Panc1 (cell line): ENCODE measurements at places on chromosomes 12 and 14.

DNA sequence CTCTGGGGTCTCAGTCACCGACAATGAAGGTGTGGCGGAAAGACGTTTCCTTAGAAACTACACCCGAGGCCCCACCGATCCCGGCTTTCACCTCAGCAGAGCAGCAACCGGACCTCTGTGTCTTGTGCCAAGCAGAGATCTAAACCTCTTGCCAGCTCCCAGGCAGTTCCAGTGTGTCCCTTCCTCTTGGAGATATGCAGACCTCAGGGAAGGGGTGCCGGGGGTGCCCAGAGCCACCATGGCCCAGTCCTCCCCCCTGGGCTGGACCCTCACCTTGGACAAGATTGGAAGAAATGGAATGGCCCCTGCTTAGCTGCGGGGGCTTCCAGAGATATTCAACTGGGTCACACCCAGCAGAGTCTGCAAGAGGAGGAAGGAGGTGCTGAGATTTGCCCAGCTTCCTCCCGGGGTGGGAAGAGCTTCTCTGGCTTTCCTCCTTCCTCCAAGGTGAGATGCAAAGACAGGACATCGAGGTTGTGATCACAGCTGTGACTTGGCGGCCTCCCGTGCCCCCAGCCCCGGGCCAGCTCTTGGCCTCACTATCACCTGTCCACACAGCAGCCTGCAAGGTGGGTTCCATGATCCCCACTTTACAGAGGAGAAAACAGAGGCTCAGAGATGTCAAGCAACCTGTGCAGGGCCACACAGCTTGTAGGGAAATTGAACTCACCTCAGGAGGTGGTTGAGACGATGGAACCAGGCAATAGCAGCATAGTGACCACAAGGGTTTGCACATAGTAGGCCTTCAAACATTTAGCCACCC is 281.7 kb upstream of the RTL1 start:
- no peak for DNase-seq

- no peak for DNase-seq
These were observed 2.4 kb upstream of the KRT8 start for GRCh38 chr12:52907092-52907810.

- DNase-seq: no peak
These were observed 159.2 kb downstream of the SYT1 start for GRCh38 chr12:79023784-79024183.

- peak; percentile 35 for DNase-seq
These were observed 1030.4 kb downstream of the TMEM121 start for GRCh38 chr14:106556665-106557289.

GRCh38 chr14:99575043-99576023 is 28.7 kb downstream of the CCDC85C start:
- DNase-seq: no peak

GRCh38 chr14:103002578-103003350 is 54.6 kb downstream of the CDC42BPB start:
- DNase-seq: no peak

DNA sequence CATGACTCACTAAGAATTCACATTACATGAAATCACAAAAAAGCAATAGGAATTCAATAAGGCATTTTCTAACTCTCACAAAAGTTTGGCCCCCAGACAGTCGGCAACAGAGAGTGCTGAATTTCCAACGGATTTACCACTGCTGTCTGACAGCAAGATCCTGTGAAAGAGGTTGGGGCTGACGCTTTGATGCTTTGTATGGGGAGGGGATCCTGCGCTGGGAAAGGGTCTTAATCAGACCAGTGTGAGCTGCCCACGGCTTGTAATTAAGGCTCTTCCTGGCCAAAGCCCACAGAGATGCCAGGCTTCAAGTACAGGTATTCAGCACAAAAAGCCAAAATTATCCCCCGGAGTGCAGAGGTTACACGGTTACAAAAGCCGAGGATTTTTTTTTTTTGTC is 66.8 kb upstream of the TMCC3 start:
- DNase-seq: no peak

DNA sequence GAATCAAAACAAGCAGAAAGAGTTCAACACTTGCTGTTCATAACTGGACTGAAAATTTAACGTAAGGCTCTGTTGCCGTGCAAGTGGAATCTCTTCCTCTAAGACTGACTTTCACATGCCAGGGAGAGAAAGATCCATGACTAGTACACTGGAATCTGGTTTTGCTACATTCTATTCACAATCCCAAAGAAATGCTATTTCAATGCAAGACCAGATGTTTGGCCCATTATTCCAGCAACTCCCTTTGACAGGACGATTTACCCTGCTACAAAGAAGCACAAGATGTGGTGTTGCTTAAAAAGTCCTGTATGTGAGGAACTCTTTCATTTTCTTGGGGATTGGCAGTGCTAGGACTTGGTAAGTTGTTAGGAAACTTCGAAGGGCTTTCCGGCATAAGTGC is 17.4 kb downstream of the RFC5 start:
- no peak for DNase-seq

GRCh38 chr14:73260574-73260973 is 23.3 kb downstream of the PAPLN start:
- no peak for DNase-seq

DNA sequence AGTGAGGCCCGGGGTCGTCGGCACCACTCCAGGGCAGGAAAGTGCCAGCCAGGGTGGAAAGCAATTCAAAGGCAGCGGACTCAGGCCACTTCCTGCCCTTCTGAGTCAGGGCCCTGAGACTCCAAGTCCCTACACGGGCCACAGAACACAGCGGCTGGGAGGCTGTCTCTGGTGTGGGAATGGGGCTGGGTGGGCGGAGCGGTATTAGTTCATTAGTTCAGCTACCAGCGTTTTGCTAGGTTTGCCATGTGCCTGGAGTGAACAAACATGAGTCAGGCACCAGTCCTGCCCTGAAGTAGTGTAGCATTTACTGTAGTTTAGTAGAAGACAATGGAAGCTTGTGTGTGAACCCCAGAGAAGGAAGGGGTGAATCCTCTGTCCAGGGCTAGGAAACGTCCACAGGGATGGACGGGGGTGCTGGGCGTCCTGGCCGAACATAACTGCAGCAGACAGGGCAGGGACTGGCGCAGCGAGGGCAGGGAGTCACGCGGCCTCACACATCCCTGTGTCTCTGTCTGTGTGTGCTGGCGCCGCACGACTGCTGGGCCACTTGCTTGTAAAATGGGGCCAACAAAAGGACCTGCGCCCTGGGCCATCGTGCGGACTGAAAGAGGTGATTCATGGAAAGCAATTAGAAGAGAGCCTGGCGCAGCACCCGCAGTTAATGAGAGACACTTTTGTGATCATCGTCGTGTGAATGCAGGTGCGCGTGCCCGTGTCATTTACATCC is 186.4 kb upstream of the PRMT8 start:
- no peak for DNase-seq

DNA sequence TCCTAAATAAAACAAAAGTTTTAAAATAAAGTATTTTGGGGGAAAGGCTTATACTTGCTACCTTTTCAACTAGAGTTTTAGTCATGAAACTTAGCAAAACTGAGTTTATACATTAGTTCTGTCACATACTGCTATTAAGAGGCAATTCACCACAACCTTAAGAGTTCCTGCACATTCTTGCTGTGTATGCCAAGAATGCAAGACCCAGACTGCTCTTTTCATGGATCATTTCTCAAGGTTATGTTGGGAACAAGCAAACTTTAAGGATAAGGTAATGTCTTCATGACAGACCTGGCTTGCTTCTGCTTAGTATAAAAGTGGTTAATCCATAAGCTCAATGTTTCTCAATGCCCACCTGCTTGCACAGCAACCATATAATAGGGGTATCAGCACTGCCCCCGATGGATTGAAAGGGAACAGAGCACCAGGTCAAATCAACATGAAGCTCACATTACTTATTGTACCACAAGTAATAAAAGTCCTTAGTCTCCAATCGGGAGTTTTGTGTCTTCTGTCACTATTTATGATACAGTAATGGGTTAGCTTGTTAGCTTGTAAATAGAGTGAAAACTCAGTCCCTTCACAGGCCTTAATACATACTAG is 67.6 kb downstream of the KIF21A start:
- no peak for DNase-seq

- DNase-seq: no peak
These were observed 49.3 kb upstream of the ETV6 start for GRCh38 chr12:11600199-11600598.

GRCh38 chr12:108442067-108442466 is 73.0 kb upstream of the FICD start:
- no peak for DNase-seq

DNA sequence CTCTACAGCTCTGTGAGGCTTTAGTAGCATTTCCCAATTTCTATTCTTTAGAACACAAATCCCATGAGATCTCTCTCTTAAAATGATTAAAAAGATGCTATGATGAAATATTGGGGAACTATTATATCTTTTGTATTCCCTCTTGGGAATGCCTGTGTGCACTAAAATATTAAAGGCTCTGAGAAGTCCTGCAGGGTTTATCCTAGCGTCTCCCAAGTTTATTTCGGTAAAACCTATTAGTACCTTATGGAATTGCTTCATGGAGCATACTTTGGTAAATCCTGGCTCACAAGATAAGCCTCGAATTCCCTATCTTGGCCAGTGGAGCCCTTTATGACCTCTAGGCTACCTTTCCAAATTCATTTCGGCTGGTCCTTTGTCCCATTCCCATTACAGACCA is 306.8 kb downstream of the VRK1 start:
- DNase-seq: no peak

- DNase-seq: no peak
These were observed 86.7 kb upstream of the ESRRB start for GRCh38 chr14:76289276-76289675.

- no peak for DNase-seq
These were observed 3.6 kb downstream of the BMAL2 start for GRCh38 chr12:27336282-27336653.

GRCh38 chr14:32256576-32256975 is 53.5 kb upstream of the RNU6-8 start:
- DNase-seq: no peak

- no peak for DNase-seq
These were observed 39.5 kb upstream of the NT5DC3 start for GRCh38 chr12:103880299-103881142.

GRCh38 chr14:33393231-33393894 is 454.7 kb downstream of the NPAS3 start:
- no peak for DNase-seq

GRCh38 chr12:130665753-130666152 is 50.3 kb downstream of the RIMBP2 start:
- no peak for DNase-seq

DNA sequence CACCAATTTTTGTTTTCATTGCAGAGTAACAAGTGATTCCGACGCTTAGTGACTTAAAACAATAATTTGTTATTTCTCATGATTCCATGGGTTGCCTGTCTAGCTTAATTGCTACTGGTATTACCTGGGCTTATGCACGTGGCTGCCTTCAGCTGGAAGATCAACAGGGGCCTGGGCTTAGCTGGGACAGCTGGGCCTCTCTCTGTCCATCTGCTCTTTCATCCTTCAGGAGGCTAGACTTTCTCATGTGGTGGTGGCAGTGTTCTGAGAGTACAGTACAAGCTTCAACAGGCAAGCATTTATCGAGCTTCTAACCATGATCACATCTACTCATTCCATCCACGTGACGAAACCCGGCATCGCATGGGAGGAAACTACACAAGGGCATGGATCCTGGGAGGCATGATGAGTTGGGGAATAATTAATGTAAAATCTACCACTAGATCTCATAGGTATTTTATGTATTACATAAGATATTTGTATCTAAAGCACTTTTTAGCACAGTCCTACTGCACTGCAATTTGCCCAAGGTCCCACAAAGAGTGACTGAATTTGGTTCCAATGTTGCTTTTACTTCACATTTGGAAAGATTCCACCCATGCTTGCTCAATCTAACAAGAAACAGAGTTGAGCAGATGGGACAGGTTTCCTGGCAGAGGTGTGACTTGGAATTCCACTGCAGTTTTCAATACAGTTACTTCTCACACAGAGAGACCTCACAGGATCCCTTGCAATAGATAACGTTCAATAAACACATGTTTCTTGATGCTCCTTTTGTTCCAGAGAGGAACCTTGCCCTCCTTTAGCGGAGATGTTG is 153.1 kb upstream of the FRMD6 start:
- DNase-seq: no peak

DNA sequence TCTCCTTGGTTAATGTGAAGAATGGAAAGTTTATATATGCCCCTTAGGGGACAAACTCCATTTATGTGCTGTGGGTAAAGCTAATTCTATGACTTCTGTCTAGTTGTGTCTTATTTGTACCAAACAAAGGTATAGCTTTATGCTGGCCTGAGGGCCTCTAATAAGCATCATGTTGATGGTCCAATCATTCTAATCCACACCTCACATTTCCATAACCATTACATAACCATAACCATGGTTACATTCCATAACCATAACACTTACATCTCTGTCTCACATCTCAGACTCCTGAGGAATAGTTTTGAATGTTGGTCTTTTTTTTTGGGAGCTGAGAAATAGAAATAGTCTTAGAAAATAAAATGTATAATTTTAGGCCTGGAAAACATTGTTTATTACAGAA is 1097.1 kb downstream of the FLRT2 start:
- DNase-seq: no peak

DNA sequence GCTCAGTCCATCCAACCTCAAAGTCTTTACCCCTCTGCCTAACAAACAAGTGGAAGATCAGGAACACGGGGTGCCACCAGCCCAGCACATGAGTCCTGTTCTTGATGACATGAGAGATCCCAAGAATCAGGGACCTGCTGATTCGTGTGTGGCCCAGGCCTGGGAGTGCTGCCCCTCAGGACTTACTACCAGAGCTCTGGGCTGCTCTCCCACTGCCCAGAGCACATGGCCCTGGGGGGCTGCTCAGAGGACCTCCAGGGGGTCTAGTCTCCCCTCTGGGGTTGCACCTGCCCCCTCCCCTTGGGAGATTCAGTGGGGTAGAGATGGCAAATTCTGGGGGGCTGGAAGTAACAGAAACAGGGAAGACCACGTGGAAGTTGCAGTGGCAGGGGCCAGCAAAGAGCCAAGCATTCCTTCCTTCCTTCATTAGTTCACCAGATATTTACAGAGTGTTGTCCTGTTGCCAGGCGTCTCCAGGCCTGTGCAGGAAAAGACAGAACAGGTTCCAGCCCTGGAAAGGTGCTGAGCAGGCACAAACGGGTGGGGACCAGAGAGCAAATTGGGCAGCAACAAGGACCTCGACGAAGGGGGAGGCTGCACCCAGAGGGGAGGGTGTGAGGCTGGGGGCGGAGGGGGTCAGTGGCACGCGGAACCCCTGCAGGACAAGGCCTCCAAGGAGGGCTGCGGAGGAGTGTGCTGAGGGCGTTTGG is 45.1 kb upstream of the MEG3 start:
- no peak for DNase-seq

- no peak for DNase-seq
These were observed 218.2 kb downstream of the ANO6 start for GRCh38 chr12:45434094-45434493.

DNA sequence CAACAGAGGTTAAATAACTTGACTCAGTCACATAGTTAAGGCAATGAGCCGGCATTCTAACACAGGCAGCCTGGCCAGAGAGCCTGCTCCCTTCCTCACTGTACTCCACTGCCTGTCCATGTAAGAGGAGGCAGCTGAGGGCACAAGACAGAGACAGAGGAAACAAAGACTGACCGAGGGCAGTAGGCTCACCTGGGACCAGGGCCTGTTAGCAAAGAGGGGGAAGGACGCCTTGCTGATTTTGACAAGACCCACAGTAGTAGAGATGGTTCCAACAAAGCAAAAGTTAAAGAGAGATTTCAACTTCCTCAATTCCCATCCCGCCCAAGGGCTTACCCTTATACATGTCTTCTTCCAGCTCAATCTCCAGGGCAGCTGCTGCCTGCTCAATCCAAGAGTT is 26.5 kb downstream of the OTUB2 start:
- no peak for DNase-seq

- DNase-seq: no peak
These were observed 244.2 kb upstream of the CCDC196 start for GRCh38 chr14:66242001-66242400.
